ENCODE measurements at places on chromosomes 6 and 20.

- DNase-seq = no peak
Observed at GRCh38 chr6:112180095-112180820, 74.1 kb downstream of the LAMA4 start.

- DNase-seq = no peak
Observed at GRCh38 chr20:52142757-52143156, 48.8 kb downstream of the ZFP64 start.

DNA sequence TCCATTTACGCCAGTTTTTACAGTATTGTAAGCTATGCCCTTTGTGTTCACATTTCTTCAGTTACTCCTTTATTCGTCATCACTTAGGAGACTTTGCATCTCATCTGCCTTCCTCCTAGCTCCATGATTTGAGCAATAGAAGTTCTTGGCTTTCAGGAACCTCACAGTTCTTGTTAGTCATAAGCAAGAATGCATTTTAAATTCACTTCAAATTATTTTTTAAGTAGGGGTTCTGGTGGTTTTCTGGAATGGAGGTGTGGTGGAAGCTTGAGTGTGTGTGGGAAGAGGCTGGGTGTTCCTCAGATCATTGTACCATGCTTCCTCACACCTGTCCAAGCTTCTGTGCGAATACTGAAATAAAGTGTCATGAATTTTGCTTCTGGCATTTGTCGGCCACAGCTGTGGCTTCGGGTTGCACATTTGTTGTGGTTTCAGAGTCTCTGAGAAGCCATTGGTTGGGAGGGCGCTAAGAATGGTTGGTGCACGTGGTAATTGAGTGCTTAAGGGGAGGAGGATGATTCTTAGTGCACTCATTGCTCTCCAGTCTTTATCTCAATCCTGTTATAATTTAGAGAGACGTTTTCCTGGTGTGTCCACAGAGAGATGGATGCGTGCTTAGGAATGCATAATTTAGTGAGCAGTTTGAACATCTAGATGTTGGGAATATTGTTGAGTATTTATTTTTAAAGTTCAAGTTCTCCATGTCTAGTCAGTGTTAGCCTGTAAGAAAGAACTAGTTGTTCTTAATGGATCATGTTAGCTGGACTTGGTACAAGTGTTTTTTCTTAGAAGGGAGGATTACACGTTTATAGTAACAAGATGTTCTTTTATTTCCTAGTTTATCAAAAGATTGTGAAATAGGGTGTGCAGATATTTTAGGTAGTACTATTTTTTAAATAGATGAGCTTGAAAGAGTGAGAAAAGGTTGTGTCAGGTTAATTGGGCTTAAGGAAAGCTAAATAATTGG, 31.9 kb downstream of the FOXO3 start:
- DNase-seq = peak; percentile 4

DNA sequence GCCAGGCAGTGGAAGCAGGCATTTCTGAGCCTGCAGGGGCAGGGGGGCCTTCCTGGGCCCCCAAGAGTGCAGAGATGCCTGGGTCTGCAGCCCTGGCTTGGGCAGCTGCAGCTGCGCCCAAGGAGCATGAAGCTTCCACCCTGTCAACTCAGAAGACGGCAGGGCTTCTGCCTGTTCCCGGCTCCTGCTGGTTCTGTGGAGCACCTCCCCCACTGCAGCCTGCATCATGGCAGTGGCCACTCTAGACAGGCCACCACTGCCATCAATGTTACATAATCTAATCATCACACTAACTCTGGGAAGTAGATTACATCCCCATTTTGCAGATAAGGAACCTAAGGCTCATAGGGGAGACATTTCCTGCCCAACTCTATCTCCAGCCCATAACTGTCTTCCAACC, 21.1 kb upstream of the TOP1 start:
- no peak for DNase-seq

- no peak for DNase-seq
Observed at GRCh38 chr6:66926060-66926459, 1219.0 kb upstream of the EYS start.

DNA sequence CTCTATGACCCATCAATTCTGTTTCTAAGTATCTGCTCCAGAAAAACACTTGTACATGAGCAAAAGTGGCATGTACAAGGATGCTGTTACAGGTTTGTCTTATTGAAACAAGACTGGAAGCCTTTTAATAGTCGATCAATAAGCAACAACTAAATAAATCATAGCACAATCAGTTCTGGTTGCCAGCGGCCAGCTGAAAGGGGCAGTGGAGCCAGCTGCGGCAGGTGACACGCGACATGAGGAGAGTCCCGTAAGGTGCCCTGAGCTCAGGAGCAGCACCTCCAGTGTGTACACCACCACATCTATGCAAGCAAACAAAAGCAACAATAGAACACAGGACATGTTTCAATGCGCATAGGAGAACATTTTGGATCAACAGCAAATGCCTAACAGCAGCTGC, 20.7 kb upstream of the NNAT start:
- DNase-seq = no peak

- no peak for DNase-seq
Observed at GRCh38 chr6:11279284-11279689, 46.8 kb upstream of the NEDD9 start.

DNA sequence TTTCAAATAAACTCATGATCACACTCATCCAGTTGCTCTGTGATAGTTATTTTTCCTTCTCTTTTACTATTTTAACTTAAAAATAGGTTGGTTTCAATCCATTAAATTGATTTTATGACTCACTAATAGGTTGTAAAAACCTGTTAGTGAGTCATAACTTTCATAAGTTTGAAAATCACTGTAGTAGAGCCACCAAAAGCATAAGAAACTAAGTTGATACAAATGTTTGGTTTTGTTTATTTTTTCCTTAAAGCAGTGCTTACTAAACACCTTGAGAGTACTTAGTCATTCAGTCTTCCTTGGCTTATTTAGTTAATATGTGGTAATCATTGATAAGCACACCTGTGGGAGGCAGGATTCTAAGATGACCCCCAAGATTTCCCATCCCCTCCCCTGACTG, 312.1 kb upstream of the MAN1A1 start:
- DNase-seq = no peak

GRCh38 chr6:139311831-139312230, 20.0 kb upstream of the TXLNB start:
- no peak for DNase-seq

DNA sequence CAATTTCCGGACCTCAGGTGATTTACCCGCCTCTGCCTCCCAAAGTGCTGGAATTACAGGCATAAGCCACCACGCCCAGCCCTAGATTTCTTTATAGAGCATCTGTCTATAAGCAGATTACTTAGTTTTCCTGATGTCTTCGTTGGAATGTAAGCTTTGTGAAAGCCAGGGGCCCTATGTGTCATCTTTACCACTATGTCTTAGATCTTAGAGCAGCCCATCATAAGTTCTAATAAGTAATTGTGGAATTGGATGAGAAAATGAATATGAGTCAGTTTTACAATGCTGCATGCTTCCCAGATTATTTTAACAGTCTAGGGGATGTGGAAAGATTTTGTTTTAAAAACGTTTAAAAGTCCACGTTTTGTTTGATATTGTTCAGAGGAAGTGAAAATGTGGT, 9.1 kb upstream of the ZBTB2 start:
- no peak for DNase-seq

GRCh38 chr6:30748851-30749540, 4.6 kb upstream of the IER3 start:
- no peak for DNase-seq

GRCh38 chr6:123658848-123659247, 22.1 kb upstream of the TRDN start:
- DNase-seq = no peak

GRCh38 chr20:45067558-45067957, 33.4 kb downstream of the KCNS1 start:
- no peak for DNase-seq

GRCh38 chr20:16351415-16351814, 221.8 kb downstream of the KIF16B start:
- no peak for DNase-seq

DNA sequence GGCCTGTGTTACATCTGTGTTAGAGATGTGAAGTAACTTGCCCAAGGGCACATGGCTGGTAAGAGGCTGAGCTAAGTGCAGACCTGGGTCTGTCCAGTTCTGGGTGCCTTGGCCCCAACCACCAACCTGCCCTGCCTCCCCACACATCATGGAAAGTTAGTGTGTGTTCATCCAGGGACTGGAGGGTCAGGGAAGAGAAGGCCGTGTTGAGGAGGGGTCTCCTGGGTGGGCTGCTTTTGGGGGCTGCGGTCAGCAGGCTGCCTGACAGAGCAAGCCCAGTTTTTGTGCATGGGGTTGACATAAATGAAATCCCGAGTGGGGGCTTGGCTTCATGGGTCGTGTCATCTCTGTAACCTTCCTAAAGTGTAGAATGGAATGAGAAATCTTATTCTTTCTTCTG, 10.9 kb downstream of the PYGB start:
- DNase-seq = no peak

Data from stimulated activated CD8-positive, alpha-beta memory T cell treated with anti-CD3 and anti-CD28 coated beads, Interleukin-2, amount 100 ng/mL, for 48 hours (primary cell).